ENCODE measurements at places on chromosomes 5 and 9.

GRCh38 chr5:37850226-37850865 is 10.5 kb upstream of the GDNF start:
- no peak for DNase-seq

DNA sequence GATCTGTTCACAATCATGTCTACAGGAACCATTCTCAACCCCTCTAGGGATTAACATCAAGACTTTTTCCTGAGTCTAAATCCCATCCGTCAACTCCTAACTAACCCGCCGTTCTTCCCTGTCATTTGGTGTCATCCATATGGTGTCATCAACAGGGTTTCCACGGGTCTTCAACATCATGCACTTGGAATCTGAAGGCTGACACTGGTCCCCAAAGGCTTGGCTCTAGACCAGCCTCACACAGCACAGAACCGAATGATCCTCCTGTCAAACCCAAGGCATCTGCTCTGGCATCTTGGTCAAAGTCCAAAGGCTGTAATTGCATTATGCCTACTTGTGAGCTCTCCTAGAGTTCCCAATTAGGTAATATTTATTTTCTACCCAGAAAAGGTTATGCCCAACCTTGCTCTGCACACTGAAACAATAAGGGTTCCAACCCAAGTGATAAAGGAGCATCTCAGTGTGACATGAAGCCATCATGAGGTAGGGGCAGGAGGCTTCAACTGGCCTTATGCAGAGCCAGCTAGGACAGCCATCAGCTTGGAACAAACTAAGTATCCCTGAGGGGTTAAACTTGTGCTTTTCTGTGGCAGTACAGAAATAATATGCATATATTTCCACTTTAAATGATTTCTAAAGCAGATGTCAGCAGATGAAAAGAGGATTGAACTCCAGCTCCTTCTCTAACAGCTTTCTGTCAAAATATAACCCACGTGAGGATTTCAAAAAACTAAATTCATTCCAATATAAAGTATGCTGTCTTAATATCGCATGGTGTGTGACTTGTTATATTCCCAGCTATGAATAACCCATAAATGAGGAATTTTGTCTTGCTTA is 13.9 kb downstream of the ENC1 start:
- no peak for DNase-seq

DNA sequence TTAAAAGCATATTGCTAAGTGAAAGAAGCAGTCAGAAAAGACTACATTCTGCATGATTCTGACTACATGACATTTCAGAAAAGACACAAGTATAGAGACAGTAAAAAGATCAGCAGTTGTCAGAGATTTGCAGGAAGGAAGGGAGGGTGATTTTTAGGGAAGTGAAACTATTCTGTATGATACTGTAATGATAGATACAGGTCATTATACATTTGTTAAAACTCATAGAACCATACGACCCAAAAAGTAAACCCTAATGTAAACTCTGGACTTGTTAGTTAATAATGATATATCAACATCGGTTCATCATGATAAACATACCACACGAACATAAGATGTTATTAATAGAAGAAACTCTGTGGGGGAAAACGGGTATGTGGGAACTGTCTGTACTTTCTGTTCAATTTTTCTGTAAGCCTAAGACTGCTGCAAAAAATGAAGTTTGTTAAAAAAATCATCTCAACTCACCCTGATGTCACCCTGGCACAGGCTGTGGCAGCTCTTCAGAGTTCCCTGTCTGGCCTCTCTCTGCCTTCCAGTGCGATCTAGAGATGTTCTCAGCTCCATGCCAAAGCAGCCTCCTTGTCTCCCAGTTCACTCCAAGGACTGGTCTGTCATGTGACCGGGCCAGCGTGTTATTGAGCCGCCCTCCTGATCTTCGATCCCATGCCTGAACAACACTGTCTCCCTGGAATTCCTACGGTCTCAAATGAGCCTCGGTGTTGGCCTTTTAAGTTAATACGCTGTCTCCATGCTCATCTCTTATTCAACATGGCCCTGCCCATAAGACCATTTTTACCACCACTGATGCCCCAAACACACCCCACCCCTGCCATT is 35.4 kb downstream of the PRLR start:
- DNase-seq: no peak

DNA sequence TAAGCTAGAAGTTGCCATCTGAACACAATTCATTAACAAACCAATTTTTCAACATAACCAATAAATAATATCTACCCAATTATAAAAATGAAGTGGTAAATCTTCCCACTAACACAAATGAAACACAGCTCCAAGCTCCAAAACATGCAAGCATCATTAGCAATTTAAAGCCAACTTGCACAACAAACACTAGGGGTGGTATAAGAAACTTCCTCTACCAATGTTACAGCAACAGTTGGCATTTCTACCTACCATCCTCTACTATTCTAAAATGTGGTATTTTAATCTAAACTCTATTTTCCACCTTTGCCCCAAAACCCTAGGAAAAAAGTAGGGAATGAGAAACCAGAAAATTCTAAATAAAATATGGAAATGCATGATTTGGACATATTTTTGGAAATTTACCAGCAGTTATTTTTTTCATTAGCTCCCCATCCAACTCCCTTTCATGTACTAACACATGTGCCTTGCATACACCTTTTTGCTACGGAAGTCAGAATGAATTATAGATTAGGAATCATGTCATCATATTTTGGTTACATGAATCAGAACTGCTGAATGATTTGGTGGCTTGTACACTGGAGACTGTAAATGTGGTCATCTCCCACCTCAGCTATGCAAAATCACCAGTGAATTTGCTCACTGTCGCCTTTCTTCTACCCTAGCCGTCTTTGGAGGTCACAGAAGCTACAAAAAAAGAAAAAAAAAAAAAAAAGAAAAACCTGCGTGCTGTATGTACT is 4.1 kb downstream of the NR6A1 start:
- no peak for DNase-seq

DNA sequence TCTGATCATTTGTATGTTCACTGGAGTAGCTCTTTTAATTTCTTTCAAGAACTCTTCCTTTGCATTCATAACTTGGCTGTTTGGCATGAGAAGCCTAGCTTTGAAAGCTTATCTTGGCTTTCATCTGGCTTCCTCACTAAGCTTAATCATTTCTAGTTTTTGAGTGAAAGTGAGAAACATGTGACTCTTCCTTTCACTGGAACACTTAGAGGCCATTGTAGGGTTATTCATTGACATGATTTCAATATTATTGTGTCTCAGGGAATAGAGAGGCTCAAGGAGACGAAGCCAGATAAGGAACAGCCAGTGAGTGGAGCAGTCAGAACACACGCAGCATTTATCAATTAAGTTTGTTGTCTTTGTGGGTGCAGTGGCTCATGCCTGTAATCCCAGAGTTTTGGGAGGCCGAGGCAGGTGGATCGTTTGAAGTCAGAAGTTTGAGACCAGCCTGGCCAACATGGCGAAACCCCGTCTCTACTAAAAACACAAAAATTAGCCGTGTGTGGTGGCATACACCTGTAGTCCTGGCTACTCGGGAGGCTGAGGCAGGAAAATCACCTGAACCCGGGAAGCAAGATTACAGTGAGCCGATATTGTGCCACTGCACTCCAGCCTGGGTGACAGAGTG is 98.3 kb downstream of the UGCG start:
- no peak for DNase-seq

- no peak for DNase-seq
Observed at GRCh38 chr9:89886281-89886700, 281.5 kb downstream of the GADD45G start.

GRCh38 chr5:13478831-13479465 is 465.5 kb downstream of the DNAH5 start:
- peak; percentile 12 for DNase-seq

DNA sequence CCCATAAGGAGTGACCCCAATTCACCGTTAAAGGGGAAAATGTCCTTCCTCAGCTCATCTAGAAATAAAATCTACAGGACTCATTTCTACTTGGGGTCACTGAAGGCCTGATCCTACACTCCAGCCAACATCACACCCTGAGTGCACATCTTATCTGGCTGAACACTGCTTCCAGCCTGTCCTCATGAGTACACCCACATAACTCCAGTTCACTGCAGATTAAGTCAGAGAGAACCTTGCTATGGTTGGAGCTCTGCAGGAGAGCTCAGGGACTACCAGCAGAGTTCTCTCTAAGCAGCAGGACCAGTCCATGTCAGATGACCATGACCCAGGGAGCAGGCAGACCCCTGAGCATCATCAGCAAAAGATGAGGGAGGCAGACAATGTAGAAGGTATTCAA is 126.9 kb upstream of the MAP3K1 start:
- no peak for DNase-seq

- DNase-seq: no peak
Observed at GRCh38 chr5:164335837-164336236, 830.4 kb downstream of the MAT2B start.

- DNase-seq: no peak
Observed at GRCh38 chr5:180558232-180558631, 33.1 kb downstream of the SCGB3A1 start.

- no peak for DNase-seq
Observed at GRCh38 chr5:41875121-41875520, 4.9 kb upstream of the OXCT1 start.

GRCh38 chr9:16543225-16543624 is 327.2 kb downstream of the BNC2 start:
- DNase-seq: no peak

DNA sequence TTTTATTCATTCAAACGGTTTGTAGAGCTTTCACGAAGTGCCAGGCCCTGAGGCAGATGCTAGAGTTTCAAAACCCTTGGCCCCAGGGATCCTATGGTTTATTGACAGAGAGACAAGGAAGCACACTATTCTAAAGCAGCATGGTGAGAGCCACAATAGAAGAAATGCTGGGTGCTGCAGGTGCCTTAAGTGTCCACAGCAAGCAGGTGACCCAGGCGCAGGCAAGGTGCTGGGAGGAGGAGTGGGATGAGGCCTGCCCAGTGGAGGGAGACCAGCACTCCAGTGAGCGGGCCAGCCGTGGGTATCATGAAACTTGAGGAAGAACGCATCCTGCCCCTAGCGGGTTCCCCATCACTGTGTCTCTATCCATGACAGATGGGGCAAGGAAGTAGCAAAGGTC is 71.0 kb downstream of the OSMR start:
- DNase-seq: no peak

GRCh38 chr9:134556531-134557068 is 85.0 kb upstream of the COL5A1 start:
- DNase-seq: no peak

- DNase-seq: no peak
Observed at GRCh38 chr9:128787659-128788058, 606 bp downstream of the TBC1D13 start.

GRCh38 chr5:141743866-141744272 is 61.8 kb upstream of the ARAP3 start:
- DNase-seq: no peak

- DNase-seq: no peak
Observed at GRCh38 chr9:132395560-132395959, 11.1 kb downstream of the TTF1 start.

DNA sequence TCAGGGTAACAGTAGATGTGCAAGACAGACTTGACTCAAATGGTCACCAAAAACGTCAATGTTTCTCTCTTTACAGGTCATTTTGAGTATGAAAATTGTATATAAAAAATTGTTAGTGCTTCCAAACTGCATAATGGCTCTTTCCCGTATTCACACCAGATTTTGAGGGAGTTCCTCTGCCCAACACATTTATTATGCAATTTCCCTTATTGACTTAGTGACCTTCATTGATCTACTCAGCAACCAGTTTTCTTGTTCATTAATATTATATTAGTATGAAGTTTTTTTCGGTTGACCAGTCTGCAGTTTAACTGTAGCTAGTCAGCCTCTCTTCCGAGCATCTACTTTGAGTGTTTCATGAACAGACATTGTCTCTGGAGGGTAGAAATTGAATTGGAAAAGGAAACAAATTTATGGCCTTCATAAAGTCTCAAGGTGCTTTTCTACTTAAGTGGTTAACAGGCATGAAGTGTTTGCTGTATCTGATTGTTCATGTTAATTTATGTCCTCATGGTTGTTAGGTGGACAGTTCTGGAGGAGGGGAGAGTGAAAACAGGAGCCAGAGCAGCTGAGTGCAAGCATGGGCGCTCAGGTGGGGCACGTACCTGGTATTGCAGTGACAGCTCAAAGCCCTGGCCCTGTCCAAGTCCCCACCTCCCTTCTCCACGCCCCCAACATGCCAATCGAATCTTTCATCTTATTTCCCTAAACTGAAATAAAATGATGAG is 240.2 kb downstream of the RFK start:
- DNase-seq: no peak

DNA sequence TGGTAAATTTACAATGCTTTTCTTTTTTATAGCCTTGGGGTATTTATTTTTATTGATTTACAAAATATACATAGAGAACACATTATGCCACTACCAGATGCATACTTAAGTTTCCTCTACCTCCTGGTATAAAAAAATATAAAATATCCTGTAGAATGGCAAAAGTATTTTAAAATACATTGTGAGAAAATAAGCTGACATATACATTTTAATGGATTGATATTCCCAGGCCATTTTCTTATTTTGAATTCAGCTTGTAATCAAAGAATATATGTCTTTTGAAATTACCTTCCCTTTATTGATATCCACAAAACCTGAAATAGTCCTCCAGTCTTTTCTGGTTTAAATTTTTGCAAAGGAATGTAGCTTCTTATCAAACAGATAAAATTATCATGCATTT is 923.9 kb downstream of the CDH18 start:
- DNase-seq: no peak

DNA sequence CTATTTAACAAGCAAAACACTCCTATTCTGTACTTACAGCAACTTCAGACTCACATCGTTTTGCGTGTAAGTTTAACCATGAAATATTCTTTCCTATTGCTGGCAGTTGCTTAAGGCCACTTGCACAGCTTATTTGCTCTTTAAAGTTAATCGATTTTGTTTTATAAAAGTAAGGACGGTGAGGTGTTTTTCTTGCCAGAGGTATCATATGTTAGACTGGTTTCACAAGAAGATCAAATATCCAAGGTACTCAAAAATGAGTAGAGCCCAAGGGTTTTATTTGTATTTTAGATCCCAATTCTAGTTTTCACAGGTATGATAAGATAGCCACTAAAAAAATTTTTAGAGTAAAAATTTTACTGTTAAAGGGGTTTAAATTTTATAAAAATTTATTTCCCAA is 16.2 kb downstream of the CLINT1 start:
- DNase-seq: no peak

GRCh38 chr9:35089434-35089833 is 7.0 kb downstream of the PIGO start:
- no peak for DNase-seq

All from right renal pelvis (tissue), 4 donors.